Stimulated activated CD4-positive, alpha-beta T cell treated with anti-CD3 and anti-CD28 coated beads, TNF-alpha, amount 100 ng/mL, for 1 hour (primary cell): ENCODE measurements at places on chromosomes 12 and 14.

DNA sequence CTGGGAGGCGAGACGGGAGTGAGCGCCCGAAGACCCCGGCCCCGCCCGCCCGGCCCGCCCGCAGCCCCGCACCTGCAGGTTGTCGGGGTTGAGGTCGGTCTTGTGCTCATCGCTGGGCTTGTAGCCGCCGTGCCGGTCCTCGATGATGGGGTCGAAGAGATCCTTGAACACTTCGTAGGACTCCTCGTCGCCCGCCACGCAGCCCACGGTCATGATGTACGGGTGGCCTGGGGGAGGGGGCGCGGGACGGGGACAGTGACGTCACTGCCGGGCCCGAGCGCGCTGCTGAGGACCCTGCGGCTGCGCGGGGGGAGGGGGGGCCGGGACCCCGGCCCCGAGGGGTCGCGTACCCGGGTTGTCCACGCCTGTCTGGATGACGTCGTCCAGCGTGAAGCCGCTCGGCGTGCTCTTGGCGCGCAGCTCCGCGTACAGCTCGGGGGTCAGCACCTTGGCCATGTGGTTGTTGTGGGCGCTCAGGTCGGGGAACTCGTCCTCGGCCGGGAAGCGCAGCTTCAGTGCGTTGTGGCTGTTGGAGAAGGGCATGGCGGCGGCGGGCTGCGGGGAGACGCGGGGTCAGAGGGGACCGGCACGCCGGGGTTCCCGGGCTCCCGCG lies 573 bp downstream of the CKB start:
- DNase-seq = no peak

GRCh38 chr14:88856786-88857366 lies 32.4 kb downstream of the TTC8 start:
- DNase-seq = no peak

DNA sequence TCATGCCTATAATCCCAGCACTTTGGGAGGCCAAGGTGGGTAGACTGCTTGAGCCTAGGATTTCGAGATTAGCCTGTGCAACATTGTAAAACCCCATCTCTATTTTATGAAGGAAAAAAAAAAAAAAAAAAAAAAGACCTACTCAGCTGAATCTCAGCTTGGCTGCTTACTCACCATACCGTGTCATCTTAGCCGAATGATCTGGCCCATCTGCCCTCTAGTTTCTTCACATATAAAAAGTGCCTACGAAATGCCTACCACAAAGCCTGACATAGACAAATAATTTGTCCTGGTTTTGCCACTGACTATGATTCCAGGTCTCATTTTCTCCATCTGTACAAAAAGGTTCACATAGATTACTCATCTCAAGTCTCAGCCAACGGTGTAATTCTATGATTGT lies 10.1 kb downstream of the DIABLO start:
- DNase-seq = no peak

- no peak for DNase-seq
Observed at GRCh38 chr14:101331661-101332169, 229.6 kb upstream of the DIO3 start.

DNA sequence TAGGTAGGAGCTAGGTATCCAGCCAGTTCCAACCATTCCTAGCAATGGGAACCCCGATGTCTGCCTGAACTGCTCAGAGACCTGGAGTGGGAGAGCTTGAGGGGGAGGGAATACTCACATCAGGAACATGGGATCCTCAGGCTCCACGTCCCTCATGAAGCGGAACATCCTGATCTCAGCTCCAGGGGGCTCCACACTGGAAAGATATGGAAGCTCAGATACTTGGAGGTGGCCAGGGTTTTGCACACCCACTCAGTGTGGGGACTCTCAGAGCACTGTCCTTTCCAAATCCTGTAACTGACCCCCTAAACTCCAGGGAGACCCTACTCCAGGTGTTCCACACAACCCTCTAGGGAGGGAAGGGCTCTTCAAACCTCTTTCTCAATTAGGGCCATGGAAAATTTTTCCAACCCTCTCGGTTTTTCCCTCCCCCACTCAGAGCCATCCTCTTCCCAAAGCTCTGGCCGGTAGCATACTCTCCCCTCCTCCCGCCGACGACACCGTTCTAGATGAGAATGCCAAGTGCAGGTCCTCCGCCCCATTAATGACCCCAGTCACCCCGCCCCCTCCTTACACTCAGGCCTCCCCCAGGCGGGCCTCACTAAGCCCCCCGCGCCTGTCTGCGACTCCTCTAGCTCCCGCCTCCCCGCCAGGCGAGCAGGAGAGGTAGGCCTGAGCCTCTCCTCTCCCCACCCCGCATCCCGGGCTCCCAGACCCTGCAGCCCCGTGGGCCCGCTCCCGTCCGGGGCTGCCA lies 597 bp downstream of the MLF2 start:
- no peak for DNase-seq
